ENCODE measurements at places on chromosomes 16 and 17.

GRCh38 chr17:71338396-71338795 is 782.4 kb upstream of the SOX9 start:
- no peak for DNase-seq

- peak; percentile 36 for DNase-seq
Measured at GRCh38 chr17:80791758-80792284, 199.8 kb upstream of the CHMP6 start.

- DNase-seq, result no peak
Measured at GRCh38 chr17:43338886-43339516, 59.8 kb upstream of the ARL4D start.

GRCh38 chr17:50238601-50239280 is 35.5 kb upstream of the TMEM92 start:
- no peak for DNase-seq

GRCh38 chr17:10198509-10199249 is at the start of gene GAS7:
Gene GAS7 (minus strand): TSS chr17:10198606.
- peak; percentile 11 for DNase-seq

GRCh38 chr16:10121491-10121890 is 60.7 kb downstream of the GRIN2A start:
- DNase-seq, result no peak

- DNase-seq, result no peak
Measured at GRCh38 chr16:70258946-70259345, 7.2 kb upstream of the EXOSC6 start.

- DNase-seq, result no peak
Measured at GRCh38 chr16:13480801-13481200, 439.2 kb upstream of the ERCC4 start.

- no peak for DNase-seq
Measured at GRCh38 chr17:5583426-5584382, 605 bp downstream of the NLRP1 start.

DNA sequence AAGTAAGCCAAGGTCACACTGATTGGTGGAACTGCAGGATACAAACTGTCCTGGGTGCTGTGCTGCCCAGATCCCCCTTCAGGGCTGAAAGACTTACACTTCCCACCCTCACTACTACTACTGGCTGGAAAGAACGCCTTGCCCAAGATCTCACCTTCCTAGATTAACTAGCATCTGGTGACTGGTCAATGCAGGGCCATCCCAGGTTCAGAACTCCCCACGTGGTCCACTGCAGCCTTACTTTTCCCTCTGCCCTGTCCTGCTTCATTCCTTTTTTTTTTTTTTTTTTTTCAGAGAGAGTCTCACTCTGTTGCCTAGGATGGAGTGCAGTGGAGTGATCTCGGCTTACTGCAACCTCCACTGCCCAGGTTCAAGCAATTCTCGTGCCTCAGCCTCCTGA is 2.3 kb upstream of the PDZD9 start:
- DNase-seq, result no peak

DNA sequence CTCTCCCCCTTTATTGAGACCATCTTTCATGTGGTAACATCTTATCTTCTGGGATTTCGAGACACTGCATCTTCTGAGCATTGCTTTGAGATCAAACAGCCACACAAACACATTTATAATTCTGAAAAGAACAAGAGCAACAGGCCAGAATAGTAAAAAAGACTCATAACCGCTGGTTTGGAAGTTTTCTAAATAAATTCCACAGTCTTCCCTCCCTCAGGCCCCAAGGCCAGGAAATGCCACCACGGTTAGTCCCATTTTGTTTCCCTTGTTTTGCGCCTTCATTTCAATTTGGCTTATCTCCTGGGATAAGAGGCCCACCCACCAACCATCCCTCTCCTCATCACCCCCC is 25.3 kb downstream of the LITAF start:
- DNase-seq, result no peak

GRCh38 chr16:81003610-81004460 is 2.9 kb downstream of the CMC2 start:
- no peak for DNase-seq

DNA sequence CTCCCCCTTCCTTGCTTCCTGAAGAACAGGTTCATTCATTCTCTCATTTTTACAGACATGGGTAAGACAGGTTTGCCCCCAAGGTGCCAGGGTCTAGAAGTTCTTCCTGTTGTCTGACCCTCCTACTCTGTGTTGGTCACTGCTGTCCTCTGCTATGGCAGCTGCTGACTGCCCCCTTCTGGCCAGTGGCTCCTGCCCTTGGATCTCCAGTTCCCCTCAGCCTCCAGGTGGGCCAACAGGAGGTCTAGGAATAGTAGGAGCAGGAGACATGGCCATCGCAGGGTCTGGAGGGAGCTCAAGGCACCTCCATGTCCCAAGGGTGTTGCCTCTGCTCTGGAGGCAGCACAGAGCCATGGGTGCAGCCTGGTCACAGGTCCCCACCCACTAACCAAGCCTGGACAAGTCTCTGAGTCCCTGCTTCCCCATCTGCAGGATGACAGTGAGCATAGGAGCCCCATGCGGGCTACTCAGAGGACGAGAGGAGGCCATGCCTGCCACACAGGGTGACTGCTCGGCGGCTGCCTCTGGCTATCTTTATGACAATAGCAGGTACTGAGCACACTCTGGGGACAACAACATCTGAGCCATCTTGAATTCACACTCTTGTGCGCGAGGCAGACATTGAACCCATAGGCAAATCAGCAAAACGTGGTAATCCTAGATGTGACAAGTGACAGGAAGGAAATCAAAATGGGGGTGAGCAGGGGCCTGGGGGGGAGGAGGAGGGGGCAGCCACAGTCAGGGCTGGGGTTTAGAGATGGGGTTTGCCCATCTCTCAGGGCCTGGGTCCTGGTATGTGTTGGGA is 27.0 kb upstream of the NXPH3 start:
- DNase-seq, result no peak

DNA sequence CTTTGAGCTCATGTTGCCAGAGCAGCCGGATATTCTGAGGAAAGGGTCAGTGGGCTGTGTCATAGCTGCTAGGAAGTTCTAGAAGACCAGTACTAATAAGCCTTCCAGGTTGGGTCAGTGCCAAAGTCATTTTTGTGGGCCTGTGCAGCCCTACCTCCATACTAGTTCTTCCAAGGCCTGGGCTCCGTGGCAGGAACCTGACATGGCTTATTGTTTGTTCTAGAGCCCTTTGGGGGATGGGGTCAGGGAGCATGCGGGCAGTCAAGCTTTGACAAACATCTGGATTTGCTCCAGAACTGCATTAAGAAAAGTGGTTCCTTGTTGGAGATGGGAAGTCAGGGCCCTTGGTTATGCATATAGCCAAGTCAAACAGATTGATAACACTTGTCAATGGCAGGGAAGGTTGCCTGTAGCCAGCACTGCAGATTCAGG is 7.6 kb downstream of the ALKBH5 start:
- DNase-seq, result no peak

GRCh38 chr16:90008708-90009145 is 10.5 kb downstream of the DBNDD1 start:
- peak; percentile 66 for DNase-seq

GRCh38 chr16:78742501-78743283 is 643.2 kb downstream of the WWOX start:
- DNase-seq, result peak; percentile 62

- DNase-seq, result no peak
Measured at GRCh38 chr16:84214451-84215066, 23.6 kb downstream of the ADAD2 start.

DNA sequence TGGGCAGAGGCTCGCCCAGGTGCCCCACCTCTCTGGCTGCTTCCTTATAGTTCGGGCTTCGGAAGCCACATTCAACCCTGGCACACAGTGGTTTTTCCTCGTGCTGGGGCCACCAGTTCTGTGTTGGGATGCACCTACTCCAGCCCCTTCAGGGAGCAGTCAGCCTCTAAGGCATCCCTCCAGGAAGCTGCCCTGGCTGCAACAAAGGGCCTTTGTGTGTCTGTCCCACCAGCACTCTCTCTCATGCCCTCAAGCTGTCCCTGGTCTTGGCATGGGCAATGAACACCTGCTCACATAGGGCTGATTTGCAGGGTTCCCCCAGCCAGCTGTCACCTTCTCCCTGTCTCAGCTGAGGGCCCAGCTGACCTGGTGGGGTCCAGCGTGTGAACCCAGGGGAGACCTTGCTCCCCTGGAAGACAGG is 754 bp upstream of the NOXO1 start:
- no peak for DNase-seq

- DNase-seq, result no peak
Measured at GRCh38 chr17:17635126-17635525, 43.6 kb upstream of the PEMT start.

DNA sequence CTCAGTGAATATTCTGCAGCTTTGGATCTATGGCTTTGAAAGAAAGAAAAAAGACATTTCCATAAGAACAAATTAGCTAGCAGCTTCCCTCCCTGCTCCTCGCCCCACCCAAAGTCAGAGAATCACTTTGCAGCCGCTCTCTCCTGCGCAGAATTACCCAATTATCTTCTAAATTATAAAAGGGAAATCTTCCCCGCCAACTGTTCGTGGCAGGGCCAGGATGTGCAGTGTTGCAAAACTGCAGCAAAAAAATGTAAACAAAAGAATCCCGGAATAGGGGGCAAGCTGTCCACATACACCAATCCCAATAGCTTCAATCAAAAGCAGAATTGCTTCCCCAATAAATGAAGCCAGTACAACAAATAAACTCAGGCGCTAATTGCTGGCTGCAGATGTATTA is 510.6 kb downstream of the RBFOX1 start:
- no peak for DNase-seq

GRCh38 chr16:49528060-49528865 is 154.7 kb downstream of the C16orf78 start:
- DNase-seq, result no peak

DNA sequence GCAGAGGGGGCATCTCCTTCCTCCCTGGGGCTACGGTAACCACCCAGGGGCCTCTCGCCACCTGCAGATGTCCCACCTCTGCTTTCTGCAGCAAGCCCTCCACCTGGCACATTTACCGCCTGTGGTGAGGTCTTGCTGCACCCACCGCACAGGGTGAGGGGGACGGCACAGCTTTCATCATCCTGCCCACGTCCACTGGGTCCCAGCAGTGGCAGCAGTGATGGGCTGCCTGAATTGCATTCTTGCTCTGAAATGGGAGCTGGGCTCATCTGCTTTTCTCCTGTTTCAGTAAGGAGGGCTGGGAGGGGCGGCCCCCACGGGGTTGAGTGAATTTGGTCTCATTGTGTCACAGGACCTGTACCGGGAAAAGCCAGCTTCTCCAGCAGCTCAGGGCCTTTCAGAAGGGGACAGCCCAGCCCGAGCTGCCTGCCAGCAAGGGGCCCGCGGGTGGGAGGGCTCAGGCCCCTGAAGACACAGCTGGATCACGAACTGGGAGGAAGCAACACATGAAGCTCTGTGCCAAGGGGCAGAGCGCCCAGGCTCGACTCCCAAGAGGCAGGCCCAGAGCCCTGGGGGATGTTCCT is 12.7 kb downstream of the DNAAF8 start:
- no peak for DNase-seq

GRCh38 chr16:87874639-87875427 is 5.5 kb upstream of the SLC7A5 start:
- DNase-seq, result peak; percentile 72
